AG04449 (cell line): ENCODE measurements at places on chromosomes 12 and 14.

GRCh38 chr14:76880449-76880848, 54.2 kb downstream of the LRRC74A start:
- DNase-seq = no peak

DNA sequence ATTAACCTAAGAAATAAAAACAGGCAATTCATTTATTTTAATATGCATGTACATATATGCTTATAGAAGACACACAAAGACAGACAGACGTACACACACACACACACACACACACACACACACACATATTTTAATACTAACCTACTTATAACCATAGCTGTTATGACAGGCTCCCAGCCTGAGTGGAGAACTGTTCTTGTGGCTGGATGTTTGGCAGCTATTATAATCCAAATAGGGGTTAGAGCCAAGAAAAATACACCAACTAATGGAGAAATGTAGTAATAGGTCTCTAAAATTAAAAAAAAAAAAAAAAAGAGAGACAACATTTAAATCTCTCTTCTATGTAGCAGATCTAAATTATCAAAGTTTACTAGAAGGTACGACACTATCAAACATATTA, 91.8 kb downstream of the SLC41A2 start:
- DNase-seq = no peak

DNA sequence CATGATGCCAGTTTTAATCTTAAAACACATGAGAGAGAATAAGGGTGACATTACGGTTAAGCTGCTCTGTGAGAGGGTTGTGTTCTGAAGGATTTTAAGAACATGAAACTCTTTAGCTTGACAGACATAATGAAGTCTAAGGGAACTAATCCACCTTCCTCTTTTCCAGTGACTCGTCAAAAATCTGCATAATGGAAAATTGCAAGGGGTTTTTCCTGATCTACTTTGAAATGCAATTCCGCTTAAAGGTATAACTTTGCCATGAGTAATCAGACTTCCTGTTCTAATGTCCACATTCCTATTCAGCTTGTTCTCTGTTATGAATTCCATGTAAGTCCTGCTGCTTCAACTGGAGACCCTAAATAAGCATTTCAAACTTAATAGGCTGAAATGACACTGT, at the start of gene ZNF705A:
Gene ZNF705A, plus strand, starts transcription at position 171 of the 400 bp plus-strand sequence. CDS start 15,611 bp downstream, outside the sequence.
- DNase-seq = peak; percentile 67

GRCh38 chr12:75970310-75970709, 61.3 kb downstream of the PHLDA1 start:
- DNase-seq = no peak

- DNase-seq = no peak
These were observed 4.2 kb upstream of the TEP1 start for GRCh38 chr14:20417250-20418186.
